ENCODE measurements at places on chromosomes 11 and 22.

DNA sequence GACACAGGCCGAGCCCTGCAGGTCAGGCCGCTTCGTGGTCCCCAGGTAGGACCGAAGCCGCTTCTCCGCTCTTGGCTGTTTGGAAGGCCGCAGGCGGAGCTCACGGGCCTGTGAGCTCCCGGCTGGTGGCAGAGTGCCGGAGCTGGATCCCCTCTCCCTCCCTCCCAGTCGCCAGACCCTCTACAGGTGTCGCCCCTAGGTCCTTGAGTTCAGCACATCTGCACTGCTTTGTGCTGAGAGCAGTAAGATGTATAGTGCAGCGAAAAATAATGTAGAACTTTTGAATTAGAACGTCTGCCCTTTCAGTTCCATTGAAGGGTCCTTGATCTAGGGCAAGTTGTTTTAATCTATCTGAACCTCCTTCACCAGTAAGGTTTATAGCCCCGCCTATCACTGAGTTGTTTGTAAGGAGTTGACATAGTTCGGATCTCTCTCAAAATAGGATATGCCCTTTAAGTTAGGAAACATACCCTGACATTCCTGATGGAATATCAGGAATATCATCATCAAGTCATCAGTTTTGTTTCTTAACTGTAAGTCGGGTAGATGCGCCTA, 419 bp downstream of the ANKRD49 start:
- no peak for DNase-seq

- no peak for DNase-seq
These were observed 85.2 kb upstream of the RTL6 start for GRCh38 chr22:44583061-44583760.

DNA sequence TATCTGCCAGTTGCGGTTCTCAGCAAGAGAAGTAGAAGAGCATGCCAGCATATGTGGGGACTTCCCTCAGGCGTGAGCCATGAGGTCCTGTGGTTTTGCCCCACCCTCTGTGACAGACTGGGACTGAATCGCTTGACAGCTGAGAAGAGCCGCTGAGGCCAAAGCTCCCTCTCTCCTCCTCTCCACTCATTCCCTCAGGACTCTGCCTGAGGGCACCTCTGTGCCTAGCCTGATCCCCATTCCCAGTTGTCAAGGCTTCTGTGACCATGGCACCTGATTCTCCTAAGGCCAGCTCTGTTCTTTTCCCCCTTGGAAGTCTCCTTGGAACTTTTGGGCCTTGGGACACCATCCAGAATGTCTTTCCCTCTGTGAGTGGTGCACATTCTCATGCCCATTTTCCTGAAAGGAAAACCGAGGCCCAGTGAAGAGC, 27.0 kb downstream of the ART5 start:
- no peak for DNase-seq

GRCh38 chr22:39907605-39908097, 6.8 kb downstream of the GRAP2 start:
- no peak for DNase-seq

GRCh38 chr11:121295246-121296029, 2.9 kb downstream of the SC5D start:
- DNase-seq: no peak

GRCh38 chr11:28482666-28483065, 374.5 kb downstream of the METTL15 start:
- no peak for DNase-seq

GRCh38 chr11:116071241-116071640, 567.0 kb upstream of the CADM1 start:
- DNase-seq: no peak

DNA sequence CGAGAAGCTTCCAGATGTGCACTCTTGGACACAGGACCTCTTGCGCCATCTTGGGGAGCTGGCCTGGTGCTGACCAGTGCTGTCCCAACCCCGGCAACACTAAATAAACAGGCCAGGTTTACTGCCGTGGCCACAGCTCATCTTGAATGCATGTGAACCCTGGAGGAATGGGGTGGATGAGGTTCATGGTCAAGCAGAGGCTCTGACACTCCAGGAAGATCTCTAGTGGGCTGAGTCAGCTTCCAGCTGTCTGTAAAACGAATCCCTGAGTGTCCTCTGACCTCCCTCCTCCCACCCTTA, 51.8 kb downstream of the ALX4 start:
- DNase-seq: no peak

GRCh38 chr11:64655941-64656601, 65.1 kb downstream of the SLC22A12 start:
- no peak for DNase-seq

- no peak for DNase-seq
These were observed 42.7 kb upstream of the FAM181B start for GRCh38 chr11:82776377-82776776.

- DNase-seq: no peak
These were observed 26.1 kb upstream of the CABP7 start for GRCh38 chr22:29693671-29694070.

DNA sequence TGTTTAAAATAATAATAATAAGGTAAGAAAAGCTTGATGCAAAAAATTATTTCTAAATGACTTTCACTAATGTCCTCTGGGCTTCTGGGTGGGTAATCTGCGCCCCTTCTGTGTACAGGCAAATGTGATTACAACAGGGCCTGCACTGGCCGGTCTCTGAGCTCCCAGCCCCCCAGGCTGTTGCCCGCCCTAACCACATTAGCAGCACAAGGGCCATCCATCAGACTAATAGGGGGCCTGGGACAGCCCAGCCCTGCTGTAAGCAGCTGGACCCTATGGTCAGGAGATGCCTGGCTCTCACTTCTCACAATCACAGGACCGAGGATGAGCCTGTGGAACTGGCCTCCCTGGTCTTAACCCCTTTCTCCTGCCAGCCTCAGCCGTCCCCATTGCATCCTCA, 388.4 kb downstream of the BUD13 start:
- DNase-seq: no peak

DNA sequence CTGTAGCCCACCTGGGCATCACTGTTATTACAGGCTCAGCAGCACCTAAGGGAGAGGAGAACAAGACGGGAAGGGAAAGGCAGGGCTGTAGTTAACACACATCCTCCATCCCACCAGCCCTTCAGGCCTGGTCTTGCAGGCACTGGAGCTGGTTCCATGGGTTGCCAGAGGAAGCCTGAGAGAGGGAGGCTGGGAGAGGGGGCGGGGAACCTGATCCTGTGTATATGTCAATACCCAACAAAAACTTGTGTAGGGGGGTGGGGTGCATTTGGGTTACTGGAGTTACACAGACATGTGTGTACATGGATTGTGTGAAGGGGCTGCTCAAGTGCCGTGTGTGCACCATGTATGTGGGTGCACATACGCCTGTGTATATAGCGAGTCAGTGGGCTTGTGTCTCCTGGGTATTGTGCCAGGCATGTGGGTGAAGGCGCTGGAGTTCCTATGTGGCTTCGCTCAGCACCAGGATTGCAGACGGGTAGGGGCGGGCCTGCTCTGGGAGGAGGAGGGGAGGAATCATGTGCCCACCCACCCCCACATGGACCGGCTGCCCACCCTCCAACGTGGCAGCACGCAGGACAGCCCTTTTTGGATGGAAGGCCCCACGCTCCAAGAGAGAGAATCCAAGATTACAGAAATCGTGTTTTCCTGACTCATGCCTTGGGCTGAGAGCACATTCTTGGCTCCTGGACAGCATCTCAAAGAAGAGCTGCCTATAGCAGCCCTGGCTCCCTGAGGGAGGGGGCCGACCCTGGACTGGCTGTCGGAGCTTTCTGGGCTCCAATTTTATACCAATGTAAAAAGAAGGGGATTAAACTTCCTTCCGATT, 4.2 kb upstream of the SERPINH1 start:
- no peak for DNase-seq

GRCh38 chr11:39690856-39691255, 1768.6 kb downstream of the LRRC4C start:
- no peak for DNase-seq

DNA sequence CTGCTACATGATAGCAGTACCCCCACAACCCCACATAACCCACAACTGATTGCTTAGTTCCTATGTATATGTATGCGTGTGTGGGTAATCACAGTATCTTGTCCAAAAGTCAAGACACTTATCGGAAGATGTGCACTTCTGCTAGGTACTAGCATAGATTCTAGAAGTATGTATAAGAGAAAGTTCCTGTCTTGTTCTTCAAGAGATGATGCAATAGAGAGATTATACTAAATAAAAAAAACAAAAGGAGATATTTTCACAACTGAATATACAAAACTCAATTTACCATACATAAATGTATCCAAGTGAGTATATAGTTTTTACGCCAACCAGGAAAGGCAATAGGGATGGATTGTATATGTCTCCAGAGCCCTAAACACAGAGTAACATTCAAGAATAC, 112.0 kb downstream of the FCHSD2 start:
- DNase-seq: no peak

DNA sequence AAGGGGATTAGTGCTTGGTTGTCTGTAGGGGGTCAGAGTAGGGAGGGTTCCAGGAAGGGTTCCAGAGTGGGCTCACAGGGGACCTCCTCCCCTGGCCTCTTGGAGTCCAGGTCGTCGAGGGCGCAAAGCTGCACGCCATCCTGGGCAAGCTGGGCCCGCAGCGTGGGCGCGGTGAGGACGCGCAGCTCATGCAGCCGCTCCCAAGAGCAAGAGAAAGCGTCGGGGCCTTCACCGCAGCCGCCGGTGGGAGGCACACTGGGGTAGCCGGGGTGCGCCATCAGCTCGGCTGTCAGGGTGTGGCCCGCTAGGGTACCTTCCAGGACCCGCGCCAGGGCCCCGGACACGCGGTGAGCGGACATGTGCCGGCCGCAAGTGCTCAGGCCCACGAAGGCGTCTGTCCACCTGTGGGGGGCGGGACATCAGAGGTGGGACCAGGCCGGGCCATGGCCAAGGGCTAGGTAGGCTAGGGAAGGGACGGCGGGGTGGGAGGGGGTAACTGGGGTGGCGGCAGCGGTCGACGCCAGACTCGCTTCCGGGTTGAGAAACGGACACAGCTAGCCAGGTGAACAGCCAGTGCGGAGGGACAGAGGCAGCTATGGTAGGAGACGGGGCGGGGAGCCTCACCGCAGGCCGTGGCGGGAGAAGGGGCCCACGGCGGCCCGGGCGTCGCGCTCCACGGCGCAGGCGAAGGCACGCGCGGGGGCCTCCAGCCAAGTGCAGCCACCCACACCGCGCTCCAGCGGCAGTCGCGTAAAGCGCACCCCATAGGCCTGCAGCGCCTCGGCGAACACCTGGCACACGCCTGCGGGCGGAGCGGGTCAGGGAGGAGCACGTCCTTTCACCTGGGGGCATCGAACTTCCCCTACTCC, 1.2 kb downstream of the YDJC start:
- no peak for DNase-seq

DNA sequence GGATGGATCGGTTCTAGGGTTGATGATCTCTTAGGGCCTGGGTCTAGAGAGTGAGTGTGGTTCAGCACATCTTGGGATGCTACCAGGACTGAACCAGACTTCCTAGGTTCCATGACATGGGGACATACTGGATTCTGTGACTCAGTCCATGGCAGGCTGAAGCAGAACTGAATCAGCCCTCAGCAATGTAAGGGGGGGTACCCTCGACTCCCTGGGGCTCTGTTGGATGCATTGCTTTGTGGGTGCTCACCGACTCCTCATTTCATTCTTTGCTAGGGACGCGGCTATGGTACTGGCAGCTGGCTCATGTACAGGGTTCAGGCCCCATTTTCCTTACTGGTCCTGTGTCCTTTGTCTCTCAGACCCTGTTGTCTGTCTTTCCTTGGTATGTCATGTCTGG, 733 bp upstream of the GRAMD1B start:
- no peak for DNase-seq

DNA sequence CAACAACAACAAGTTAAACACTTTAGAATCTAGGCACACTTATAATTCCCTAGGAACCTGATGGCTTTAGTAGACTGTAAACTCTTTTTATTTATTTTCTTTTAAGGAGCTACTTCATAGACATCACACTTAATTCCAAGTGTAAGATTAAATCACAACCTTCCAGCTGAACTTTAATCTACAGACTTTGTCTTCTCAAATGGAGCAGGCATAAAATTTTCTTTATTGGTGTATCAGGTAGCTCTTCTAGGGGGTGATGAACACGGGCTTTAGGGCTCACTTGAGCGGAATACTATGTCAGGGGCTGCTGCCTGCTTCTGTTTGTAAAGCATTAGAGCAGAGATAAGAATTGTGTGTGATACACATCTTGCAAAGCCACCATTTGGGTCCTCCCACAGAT, 525.8 kb upstream of the FAT3 start:
- DNase-seq: no peak

DNA sequence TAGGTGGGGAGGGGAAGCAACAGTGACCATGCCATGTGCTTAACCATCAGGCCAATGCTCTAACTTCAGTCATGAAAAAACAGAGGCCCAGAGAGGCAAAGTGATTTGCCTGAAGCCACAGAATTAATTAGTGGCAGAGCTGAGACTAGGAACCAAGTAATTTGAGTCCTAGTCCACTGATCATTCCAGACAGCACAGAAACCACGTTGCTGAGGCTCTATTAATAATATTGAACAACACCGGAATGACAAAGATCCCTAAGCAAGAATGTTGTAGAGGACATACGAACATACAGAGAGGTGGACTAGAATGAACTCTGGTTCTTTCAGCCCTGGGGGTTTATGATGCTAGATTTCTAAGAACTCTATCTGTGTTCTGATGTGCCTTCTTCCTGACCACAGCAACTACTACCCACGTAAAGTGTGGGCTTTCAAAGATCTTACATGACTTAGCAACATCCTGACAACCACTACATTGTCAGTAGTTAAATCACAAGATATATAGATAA, 92.3 kb downstream of the GAB2 start:
- no peak for DNase-seq

DNA sequence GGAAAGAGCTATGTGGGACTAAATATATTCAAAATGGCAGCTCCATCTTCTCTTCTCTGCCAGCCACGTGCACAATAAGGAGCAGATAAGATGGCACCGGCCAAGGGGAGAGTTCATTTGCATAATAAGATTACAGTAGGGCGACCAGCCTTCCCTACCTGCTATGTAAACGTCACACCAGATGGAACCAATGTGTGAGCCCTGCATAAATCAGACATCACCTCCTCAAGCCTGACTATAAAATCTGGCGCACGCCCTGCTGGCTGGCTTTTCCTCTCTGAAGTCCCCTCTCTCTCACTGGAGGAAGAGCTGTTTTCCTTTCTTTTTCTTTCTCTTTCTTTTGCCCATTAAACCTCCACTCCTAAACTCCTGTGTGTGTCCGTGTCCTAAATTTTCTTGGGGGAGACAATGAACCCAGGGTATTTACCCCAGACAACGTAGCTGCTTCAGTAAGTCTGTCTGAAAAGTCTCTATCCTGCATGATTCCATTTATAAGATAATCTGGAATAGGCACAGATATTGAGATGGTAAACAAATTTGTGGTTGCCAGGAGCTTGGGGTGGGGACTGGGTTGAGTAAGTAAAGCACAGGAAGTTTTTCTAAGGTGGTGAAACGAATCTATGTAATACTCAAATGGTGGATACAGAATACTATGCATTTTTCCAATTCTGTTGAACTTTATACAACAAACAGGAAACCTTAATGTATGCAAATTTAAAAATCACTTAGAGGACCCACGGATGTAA, 670.0 kb upstream of the KIRREL3 start:
- no peak for DNase-seq

DNA sequence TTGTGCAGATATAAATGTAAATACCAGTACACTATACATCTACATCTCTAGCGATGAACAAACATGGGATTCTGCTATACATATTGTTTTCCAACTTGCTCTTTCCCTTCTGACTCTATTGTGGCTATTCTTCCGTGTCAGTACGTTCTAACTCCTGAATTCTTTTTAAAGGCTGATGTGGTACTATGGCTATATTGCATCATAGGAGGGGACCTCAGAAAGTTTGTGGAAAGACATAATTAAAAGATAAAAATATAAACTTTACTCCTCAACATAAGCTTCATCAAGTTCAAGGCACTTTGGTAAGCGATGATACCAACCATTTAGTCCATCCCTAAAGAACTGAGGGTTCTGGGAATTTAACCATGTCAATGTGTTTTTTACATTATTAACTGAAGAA, 72.8 kb downstream of the LDLRAD3 start:
- DNase-seq: no peak

Measured in stimulated activated CD8-positive, alpha-beta memory T cell treated with anti-CD3 and anti-CD28 coated beads, Interleukin-7, amount 100 ng/mL, for 1 hour (primary cell).